ENCODE measurements at places on chromosomes 6 and 20.

DNA sequence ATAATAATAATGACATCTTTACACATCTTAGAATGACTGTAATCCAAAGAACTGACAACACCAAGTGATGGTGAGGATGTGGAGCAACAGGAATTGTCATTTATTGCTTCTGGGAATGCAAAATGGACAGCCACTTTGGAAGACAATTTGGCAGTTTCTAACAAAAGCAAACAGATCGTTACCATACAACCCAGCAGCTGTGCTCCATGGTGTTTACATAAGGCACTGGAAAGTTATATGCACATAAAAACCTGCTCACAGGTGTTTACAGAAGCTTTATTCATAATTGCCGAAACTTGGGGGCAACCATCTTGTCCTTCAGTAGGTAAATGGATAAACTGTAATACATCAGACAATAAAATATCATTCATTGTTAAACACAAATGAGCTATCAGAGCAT lies 18.3 kb upstream of the ASF1A start:
- DNase-seq = peak; percentile 84

DNA sequence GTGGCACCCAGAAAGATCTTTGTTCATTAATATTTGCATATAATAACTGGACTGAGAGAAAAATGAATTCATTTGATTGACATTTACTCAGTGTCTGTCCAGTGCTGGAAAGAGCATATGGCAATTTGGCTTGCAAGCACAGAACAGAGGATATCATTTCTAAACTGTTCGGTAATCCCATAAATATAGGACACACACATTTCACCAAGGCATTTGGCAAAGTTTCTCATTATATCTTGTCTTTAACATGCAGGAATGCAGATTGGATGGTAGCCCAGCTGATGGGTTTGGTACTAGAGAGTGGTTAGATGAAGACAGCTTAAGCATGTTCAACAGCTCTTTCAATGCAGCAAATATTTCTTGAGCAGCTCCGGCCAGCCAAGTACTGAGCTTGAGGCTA lies 259.2 kb downstream of the PRKN start:
- DNase-seq = no peak

- no peak for DNase-seq
These were observed 119.6 kb upstream of the EDN1 start for GRCh38 chr6:12170351-12171092.

DNA sequence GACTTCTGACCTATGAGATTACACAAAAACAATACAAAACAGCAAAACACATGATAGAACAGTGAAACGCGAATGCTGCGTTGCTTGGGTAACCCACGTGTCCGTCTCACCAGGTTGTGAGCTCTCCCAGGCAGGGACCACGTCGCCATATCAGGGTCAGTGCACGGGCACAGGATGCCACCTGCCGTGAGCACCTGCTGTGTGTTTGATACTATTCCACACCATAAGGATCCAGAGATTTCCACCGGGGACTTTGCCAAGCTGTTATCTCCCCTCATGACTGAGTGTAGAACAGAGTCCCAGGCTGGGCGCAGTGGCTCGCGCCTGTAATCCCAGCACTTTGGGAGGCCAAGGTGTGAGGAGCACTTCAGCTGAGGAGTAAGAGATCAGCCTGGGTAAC lies 288.0 kb downstream of the BMP7 start:
- DNase-seq = no peak

GRCh38 chr6:90053614-90054013 lies 159.3 kb downstream of the GJA10 start:
- no peak for DNase-seq

DNA sequence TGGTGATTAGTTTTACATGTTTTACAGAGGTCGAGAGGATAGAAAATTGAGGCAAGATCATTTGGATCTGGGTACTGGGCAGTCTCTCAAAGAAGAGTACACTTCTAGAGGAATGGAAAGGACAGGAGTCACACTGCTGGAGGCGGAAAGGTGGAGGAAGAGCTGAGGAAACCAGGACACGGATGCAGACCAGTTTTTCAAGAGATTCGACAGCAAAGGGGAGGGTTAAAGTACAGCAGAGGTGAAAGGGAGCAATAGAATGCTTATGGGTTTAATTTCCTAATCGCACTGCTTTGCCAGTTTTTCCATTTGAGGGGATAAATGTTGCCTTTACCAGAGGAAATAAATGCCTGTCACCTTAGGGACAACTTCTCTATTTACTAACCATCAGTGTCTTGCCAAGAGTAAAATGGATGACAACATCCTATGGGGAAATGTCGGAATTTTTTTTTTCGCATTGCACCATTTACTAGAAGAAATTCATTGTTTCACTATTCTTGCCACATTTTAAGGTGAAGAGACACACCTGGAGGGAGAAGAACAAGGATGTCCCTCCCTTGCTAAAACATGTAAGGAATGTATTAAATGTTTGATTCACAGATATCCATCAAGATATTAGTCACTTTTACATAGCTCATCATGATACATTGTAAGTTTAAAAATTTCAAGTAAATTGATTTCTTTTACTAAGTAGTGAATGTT lies 226.6 kb downstream of the COL12A1 start:
- no peak for DNase-seq

- no peak for DNase-seq
These were observed 191.1 kb downstream of the SAMD5 start for GRCh38 chr6:147699637-147700036.
